ENCODE measurements at places on chromosomes 6 and 20.

DNA sequence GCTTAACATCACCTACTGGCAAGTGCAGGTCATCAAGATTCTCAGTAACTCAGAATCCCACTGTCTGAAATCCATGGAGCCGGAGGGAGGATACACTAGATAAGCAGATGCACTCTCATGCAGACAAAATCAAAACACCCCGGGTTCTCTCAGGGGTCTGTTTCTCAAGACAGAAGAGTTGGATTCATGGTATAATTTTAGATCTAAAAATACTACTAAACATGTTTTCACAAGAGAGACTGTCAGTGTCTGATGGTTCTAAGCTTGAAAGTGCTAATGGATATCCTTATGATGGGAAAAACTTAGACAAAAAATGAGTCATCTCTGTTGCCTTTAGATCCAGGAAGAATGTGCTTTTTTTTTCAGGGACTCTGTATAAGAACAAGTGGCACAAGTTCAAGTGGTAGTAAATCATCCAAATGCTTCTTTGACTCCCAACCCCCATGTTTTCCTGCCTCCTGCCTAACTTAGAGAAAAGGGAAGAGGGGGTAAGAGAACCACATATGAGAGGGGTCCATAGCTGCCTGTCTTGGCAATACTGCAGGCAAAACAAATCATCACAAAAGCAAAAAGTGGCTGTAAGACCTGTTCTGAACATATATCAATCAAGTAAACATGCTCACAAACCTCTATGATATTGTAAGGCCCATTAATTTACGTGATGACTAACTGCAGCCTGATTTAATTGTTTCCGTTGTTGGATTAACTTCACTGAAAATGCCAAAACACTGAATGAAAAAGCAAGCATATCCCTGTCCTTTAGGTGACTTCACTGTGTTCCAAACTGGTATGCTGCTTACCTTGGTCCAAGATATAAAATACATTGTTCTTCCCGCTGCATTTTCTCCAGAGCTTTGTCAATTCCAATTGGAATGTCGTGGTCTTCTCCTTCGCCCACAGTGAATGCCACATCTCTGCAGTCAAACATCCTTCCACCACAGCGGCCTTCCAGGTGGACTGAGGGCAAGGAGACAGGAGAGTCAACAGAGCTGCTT lies 84.0 kb upstream of the TULP1 start:
- H3K27me3 ChIP-seq: no peaks in the 10 kb centered on the region
- DNase-seq: no peak
- H3K4me3 ChIP-seq: no peak overlapping the region
- peak overlapping the region; percentile 43 for H3K27ac ChIP-seq
- H3K4me1 ChIP-seq: peaks cover 48% of the 10 kb centered on the region
- peaks cover 32% of the 10 kb centered on the region for H3K36me3 ChIP-seq

DNA sequence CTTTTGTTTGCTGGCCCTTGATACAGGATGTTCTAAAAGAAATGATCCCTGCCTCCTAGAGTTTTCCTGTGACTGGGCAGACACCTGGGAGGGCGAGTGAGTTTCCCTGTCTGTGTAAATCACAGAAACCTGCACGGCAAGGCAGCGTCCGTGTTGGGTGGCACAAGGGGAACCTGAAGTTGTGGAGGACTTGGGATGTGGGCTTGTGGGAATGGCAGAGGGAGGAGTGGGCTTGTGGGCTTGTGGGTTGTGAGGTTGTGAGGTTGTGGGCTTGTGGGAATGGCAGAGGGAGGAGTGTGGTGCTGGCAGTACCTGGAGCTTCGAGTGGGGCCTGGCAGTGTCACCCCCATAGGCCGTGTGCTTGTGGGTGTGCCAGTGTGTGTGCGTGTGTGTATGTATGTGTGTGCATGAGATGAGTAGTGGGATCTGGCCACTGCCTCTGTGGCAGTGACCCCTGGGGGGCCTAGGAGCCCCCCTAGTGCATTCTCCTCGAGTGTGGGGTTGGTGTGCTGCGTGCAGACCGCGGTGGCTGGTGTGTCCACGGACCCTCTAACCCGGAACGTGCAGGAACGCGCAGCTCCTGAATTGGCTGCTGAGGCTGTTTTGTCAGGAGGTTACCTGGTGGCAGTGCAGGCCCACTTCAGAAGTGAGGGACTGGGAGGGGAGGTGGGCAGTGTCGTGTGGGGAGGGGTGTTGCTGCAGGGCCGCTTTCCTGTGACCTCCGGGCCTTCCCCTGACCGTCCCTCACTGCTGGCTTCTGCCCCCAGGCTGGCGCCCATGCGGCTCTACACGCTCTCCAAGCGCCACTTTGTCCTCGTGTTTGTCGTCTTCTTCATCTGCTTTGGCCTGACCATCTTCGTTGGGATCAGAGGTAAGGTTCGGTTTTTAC lies 13.0 kb downstream of the TMEM181 start:
- H3K4me3 ChIP-seq: no peak overlapping the region
- DNase-seq: no peak
- no peaks in the 10 kb centered on the region for H3K27me3 ChIP-seq

- peak; percentile 63 for DNase-seq
- H3K27me3 ChIP-seq: peaks cover 76% of the 10 kb centered on the region
- H3K27ac ChIP-seq: no peak overlapping the region
- H3K4me3 ChIP-seq: peak overlapping the region; percentile 81
- H3K36me3 ChIP-seq: peaks cover 3% of the 10 kb centered on the region
Measured at GRCh38 chr20:32018269-32019155, 8.3 kb downstream of the CCM2L start.

DNA sequence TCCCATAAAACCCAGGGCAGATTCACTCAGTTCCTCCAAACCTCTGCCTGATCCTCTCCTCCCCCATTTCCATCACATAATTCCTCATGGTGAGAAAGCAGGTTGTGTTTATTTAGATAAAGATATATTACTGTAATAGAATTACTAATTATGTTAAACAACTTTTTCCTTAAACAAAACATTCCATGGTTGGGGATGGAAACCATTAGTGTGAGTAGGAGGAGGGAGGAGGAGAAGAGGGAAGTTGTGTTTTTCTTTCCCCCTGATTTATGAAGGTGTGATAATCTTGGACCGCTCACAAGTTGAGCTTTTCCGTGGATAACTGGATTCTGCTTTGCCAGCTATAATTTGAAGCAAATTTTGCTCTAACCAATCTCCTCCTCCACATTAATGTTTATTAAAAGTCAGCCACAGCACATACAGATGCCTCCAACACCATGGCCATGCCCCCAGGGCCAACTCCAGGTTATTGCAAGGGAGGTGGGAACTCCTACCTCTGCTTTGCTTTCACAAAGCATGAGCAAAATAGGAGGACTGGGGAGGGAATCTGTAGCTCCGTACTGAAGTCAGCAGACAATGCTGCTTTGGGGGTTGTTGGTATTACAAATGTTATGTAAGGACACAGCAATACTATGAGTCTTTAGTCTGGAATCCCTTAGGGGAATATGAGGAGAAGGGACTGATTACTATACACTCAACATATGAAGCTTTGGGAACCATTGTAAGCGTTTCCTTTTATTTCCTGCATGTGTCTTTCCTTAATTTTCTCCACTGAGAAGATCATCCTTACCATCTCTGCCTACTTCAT lies 542.0 kb downstream of the DHX35 start:
- no peak for DNase-seq
- H3K4me1 ChIP-seq: no peaks in the 10 kb centered on the region
- H3K27me3 ChIP-seq: peaks cover 1% of the 10 kb centered on the region
- H3K27ac ChIP-seq: no peak overlapping the region

All from activated naive CD8-positive, alpha-beta T cell treated with anti-CD3 and anti-CD28 coated beads, Interleukin-2, amount 10 ng/mL, durations not matched to agents 7 days and 5 days (primary cell).